ENCODE measurements at places on chromosomes 2 and 18.

DNA sequence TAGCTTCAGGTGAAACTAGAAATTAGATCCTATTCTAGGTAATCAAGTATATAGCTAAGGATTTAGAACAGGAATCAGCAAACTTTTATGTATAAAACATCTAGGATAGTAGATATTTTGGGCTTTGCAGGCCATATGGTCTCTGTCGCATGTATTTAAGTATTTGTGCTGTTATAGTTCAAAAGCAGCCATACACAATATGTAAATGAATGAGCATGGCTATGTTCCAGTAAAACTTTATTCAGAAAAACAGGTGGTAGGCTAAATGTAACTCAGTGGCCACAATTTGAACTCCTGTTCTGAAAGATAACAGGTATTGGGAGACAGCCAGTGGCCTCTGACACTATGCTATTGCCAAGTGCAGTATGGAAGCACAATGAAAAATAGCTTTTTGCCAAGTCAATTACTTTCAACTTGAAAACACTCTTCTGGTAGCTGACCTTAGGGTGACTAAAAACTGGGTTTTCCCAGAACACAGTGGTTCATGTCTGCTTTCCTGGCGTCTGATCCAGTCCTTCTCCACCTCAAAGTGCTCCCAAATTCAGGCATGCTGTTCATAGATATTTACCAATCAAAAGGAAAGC, 304.7 kb upstream of the SYT4 start:
- no peak for DNase-seq

DNA sequence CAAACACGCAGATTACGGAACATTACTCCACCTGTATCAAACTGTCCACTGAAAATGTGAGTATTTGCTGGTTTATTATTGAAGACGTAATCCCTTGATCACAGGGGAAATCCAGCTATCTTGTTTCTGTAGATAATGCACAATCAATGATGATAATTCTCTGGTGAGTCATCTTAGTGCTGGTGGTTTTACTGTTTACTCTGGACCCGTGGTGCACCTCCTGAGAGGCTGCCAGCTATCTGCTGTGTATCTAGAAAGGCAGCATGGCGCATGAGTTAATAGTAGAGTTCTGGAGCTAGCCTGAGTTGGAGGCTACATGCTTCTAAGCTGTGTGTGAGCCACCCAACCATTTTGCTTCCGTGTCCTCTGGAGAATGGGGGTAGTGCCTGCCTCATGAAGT, 6.5 kb downstream of the NCAPH start:
- no peak for DNase-seq

GRCh38 chr2:113390124-113390849, 47.2 kb upstream of the ZNG1B start:
- peak; percentile 41 for DNase-seq

DNA sequence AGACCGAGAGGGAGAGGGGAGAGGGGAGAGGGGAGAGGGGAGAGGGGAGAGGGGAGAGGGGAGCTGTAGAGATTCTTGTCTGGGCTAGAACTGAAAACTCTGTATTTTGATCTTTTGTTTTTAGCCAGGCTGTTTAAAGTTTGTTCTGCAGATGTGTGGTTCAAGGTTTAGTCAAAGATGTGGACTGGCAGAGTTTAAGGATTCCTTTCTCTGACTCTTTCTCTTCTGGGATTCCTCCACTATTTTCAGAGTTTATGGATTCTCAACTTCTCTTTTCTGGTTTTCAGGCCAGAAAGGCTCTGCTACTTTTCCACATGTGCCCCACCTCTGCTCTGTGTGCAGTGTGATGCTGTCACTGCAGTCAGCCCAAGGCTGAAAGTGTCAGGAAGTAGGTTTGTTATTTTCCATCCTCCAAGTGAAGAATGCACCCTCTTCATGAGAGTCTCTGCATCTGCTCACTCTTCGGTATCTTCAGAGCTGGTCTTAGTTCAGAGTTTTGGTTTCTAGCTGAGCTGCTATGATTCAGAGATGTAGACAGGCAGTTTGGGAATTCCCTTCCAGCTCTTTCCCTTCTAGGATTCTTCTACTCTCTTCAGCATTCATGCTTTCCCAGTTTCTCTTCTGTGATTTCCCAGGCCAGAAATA, 130.9 kb upstream of the SMAD7 start:
- no peak for DNase-seq

GRCh38 chr2:184041077-184041476, 557.3 kb upstream of the ZNF804A start:
- no peak for DNase-seq

DNA sequence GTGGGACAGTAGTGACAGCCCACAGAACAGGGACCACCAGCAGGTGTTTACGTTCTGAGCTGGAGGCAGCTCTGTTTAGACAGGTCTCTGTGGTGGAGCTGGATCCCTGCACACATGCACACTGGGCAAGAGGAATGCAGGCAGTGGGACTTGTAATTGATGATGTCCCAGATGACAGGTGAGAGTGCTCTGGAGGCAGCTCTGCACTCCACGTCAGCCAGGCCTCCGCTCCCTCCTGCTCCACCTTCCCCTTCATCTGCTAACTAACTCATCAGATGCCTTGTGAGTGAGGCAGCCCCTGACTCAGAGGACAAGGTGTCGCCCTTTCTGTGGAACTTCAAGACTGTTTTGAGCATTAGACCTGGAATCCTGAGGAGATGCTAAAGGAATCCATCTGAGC, 53.2 kb downstream of the SH3YL1 start:
- DNase-seq: no peak

DNA sequence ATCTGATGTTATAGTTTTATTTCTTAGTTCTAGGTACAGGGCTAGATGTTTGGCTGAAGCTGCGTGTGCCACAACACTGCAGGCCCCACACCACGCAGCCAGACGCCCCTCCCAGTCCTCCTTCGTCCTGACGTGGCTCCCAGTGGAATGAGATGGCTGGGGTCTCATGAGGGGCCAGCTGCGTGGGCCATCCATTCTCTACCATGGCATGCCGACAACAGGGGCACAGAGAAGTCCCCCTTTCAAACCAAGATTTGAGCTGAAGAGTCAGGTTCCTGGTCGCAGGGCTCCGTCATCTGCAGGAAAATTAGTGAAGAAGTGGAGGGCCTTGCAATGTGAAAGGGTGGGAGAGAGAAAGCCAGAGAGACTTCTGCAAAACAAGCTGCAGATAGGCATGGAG, 64.5 kb downstream of the PARD6G start:
- no peak for DNase-seq

GRCh38 chr2:72291059-72291458, 143.4 kb upstream of the CYP26B1 start:
- no peak for DNase-seq

GRCh38 chr2:98761267-98761781, 30.4 kb upstream of the MGAT4A start:
- DNase-seq: no peak

- no peak for DNase-seq
Measured at GRCh38 chr2:17199741-17200140, 318.5 kb downstream of the RAD51AP2 start.

- DNase-seq: no peak
Measured at GRCh38 chr2:11773747-11774525, 27.5 kb downstream of the LPIN1 start.

- DNase-seq: no peak
Measured at GRCh38 chr2:147122944-147123343, 721.9 kb upstream of the ACVR2A start.

GRCh38 chr2:41992056-41992642, 55.7 kb upstream of the PKDCC start:
- no peak for DNase-seq

GRCh38 chr2:182816866-182817265, 49.6 kb downstream of the FRZB start:
- DNase-seq: no peak

DNA sequence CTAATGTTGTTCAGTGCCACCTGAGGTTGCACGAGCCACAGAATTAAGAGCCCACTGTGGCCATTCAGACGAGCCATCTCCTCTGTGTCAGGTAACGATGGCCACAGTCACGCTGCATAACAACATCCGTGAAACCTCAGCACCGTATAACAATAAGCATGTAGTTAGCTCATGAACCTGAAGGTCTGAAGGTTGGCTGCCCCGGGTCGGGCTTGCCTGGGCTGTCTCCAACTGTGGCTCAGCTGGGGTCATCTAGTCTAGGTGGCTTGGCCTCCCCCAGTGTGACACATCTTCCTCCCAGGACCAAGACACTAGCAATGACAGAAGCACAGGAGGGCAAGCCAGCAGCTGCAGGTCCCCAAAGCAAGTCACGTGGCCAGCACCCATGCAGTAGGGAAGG, 258.0 kb downstream of the GLI2 start:
- DNase-seq: no peak

- no peak for DNase-seq
Measured at GRCh38 chr2:191661097-191661924, 16.6 kb upstream of the NABP1 start.

DNA sequence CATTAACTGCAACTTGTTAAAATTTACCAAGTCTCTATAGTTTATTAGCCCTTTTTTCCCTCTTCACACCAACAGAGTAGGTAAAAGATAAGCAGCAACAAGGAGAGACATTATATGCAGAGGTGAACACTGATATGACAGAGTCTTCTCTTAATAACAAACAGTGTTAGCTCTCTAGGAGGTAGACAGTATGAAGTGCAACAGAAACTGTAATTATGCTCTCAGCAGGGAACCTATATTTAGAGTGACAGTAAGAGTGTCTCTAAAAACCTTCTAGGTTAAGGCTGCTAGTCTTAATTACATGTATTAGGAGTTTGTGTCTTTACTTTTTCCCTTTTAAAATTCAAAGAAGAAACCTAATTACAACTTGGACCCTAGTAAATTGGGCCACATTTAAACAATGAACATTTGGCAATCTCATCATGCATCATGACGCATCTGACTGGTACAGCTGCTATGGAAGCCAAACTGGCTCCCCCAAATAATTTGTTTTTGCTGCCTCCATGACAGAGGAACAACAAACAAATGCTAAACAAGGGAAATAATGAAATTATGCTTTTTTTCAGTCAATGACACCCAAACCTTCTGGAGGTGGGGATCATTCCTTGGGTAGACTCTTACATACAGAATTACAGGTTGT, 69.9 kb upstream of the MMADHC start:
- no peak for DNase-seq

GRCh38 chr2:220310451-220310861, 683.0 kb downstream of the SLC4A3 start:
- no peak for DNase-seq

- DNase-seq: no peak
Measured at GRCh38 chr2:20491739-20492531, 45.1 kb downstream of the RHOB start.

- DNase-seq: no peak
Measured at GRCh38 chr2:229237270-229237669, 33.8 kb downstream of the PID1 start.

DNA sequence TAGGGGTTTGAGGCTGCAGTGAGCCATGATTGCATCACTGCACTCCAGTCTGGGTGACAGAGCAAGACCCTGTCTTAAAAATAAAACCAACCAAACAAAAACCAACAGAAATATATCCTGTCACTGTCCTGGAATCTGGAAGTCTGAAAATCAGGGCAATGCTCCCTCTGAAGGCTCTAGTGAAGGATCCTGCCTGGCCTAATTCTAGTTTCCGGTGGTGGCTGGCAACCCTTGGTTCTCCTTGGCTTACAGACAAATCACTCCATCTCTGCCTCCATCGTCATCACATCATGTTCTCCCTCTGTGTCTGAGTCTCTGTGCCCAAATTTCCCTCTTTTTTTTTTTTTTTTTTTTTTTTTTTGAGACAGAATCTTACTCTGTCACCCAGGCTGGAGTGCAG, 15.9 kb upstream of the VPS4B start:
- DNase-seq: no peak

GRCh38 chr2:110115291-110116032, at the start of gene MALL:
MALL (minus strand) TSS chr2:110115822; CDS start chr2:110115792, 30 bp downstream.
- DNase-seq: no peak

DNA sequence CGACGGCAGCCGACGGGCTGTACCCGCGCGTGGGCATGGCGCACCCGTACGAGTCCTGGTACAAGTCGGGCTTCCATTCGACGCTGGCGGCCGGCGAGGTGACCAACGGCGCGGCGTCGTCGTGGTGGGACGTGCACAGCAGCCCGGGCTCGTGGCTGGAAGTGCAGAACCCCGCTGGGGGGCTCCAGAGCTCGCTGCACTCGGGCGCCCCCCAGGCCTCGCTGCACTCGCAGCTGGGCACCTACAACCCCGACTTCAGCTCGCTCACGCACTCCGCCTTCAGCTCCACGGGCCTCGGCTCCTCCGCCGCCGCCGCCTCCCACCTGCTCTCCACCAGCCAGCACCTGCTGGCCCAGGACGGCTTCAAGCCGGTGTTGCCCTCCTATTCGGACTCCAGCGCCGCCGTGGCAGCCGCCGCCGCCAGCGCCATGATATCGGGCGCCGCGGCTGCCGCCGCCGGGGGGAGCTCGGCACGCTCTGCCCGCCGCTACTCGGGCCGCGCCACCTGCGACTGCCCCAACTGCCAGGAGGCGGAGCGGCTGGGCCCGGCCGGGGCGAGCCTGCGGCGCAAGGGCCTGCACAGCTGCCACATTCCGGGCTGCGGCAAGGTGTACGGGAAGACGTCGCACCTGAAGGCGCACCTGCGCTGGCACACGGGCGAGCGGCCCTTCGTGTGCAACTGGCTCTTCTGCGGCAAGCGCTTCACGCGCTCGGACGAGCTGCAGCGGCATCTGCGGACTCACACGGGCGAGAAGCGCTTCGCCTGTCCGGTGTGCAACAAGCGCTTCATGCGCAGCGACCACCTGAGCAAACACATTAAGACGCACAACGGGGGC, 2.0 kb downstream of the SP9 start:
- no peak for DNase-seq

GRCh38 chr2:237665713-237666143, 38.3 kb downstream of the LRRFIP1 start:
- DNase-seq: no peak

DNA sequence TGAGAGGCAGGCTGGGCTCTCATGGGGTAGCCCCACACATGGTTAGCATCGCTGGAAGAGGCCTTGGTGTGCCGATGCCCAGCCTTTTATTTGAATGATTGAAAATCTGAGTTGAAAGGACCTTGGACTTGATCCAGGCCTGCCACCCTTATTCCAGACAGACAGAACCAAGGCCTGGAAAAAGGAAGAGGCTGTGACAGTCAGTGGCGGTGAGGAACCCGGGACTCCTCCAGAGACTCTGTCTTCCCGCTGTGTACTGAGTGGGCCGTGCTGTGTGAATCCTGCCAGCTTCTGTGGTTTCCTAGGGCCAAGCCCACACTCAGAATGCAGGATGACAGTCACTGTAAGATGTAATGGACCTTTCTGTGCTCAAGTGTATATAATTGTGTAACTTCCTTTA, 218.5 kb downstream of the LDLRAD4 start:
- no peak for DNase-seq

Data from stimulated activated CD8-positive, alpha-beta memory T cell treated with anti-CD3 and anti-CD28 coated beads, Interleukin-15, amount 100 ng/mL, for 1 hour (primary cell).